ENCODE measurements at places on chromosomes 5 and 9.

- no peak for DNase-seq
Measured at GRCh38 chr9:87401681-87402080, 96.0 kb upstream of the DAPK1 start.

GRCh38 chr5:110361471-110361870, 365.0 kb downstream of the TMEM232 start:
- no peak for DNase-seq

DNA sequence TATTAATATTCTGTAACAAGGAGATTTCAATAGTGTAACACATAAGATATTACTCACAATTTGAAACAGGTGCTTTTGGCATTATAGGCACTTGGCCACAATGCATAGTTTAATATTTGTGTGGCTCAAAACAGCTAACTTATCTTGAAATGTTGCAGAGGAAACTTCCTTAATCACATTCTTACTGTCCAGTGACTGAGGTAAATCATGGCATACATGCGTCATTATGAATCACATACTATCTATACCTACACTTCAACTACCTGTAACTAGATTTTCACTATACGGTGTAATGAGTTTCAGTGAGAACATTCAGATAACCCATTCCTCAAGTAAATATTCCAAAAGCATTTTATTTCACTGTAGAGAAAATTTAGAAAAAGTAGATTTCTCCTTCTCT, 218.8 kb downstream of the PDE4D start:
- DNase-seq: no peak

GRCh38 chr5:54702470-54702869, 184.9 kb downstream of the SNX18 start:
- DNase-seq: no peak

- no peak for DNase-seq
Measured at GRCh38 chr5:141783005-141783946, 94.9 kb downstream of the PCDH1 start.

DNA sequence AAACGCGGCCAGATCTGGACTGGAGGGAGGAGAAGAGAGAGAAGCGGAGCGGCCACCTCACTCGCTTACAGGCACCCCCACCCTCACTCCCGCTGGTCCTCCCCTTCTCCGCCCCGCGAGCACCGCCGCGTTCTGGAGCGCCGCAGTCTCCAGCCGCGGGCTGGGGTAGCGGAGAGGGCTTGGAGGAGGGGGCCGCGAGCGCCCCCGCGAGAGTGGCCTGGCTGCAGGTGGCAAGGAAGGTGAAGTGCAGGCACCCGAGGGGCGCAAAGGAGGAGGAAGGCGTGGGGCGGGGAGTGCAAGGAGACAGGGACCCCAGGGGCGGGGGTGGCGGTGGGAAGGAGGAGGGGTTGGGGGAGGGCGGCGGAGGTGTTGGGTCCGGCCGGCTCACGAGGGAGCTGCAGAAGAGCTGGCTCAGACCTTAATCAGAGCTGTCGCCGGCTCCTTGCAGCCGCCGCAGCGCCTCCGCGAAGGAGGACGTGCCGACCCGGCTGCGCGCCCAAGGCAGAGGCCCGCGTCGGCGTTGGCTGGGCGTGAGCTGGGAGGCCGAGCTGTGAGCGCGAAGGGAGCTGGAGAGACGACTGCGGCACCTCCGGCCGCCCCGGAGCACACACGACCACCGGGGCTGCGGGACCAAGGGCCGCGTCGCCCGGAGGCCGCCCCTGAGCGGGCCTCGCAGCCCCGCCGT, at the start of gene DMRT3:
Gene DMRT3 (plus strand): TSS at position 398 of the 685 bp plus-strand sequence. CDS start 347 bp downstream, outside the sequence.
- no peak for DNase-seq

DNA sequence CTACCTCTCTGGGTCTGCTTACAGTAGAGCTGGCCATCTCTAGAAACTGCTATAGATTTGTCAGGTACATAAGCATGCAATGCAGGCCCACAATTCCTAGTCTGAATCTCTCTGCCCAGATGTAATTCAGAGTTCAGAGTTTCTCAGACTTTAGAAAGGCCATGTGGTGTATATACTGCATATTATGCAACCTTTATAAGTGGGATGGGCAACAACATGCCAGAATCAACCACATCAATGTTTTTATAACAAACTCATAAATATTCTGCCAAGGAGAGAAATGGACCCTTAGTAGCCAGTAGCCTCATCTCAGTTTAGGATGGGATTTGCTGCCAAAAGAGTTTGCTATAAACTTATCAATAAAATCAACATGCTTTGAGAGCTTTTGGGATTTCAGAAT, 78.8 kb downstream of the SLC1A1 start:
- no peak for DNase-seq

- no peak for DNase-seq
Measured at GRCh38 chr9:127176631-127177030, 54.2 kb upstream of the ANGPTL2 start.

DNA sequence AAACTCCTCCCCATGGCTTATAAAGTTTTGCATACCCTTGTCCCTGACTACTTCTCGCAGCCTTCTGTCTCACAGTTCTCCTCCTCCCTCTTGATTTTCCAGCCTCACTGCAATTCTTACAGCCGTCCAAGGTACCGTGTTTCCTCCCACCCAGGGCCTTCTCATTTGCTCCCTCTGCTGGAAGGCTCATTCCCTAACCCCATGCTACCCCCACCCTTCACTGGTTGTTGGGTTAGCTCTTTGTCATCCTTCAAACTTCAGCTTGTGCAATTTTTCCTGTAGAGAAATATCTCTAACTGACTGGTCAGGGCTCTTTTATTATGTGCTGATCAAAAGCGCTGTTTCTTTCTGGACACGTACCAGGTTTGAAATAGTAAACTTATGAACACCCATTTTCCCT, 329.2 kb downstream of the EBF1 start:
- no peak for DNase-seq

- DNase-seq: no peak
Measured at GRCh38 chr5:81650987-81651386, 99.9 kb downstream of the SSBP2 start.

DNA sequence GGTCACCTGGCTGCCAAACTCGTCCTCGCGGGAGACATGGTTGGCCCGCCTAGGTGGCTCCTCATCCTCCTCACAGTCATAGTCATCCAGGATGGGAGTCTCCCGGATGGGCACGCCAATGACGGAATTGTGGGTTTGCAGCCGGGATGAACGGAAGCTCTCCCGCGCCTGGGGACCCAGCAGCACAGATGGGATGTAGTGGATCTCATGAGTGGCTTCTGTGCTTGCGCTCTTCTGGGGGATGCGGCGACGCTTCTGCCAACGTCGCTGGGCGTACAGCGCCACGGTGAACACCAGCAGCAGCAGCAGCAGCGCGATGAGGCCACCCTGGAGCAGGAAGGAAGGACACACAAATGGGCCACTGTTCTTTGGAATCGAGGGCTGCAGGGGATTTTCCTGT, 200.4 kb downstream of the ASTN2 start:
- no peak for DNase-seq

DNA sequence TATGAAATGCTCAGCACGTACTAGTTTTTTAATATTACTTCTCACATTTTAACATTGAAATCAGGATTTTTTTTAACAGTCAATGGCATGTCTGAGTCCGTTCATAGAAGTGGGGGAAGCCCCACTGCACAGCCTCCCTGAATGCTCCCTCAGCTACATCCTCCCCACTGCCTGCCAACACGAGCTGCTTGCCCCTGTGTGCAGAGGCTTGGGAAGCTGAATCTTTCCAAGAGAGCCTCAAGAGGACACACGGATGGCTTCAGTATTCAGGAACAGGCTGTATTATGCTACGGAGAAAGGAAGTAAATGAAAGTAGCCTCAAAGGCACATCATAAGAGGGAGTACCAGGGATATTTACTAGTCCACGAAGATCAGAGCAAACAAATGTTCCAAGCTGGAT, 248.7 kb downstream of the SPOCK1 start:
- DNase-seq: no peak

GRCh38 chr9:129698254-129698757, 32.9 kb downstream of the PRRX2 start:
- no peak for DNase-seq

DNA sequence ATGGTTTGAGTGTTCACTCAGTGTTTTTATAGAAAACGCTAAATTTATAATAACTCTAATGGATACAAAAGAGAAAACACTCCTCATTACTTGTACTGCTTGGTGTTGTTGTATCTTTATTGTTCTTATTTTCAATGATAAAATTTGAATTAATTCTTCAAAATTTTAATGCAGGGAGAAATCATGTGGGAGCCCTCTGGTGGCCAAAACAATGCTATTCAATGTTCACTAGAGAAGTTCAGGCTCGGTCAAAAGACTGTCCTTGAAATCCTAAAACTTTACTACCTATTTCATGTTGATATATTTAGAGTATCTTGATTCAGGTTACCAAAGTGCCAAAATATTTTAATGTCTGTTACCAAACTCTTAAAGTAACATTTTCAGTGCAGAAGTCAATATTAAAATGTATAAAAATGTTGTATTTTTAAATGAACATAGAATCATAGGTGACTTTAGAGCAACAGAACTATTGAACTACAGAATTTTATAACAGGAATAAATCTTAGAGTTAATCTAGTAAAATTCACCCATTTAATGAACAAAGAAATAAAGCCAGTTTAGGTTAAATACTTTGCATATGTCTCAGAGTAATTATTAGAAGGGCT, 1259.8 kb downstream of the PTPRD start:
- DNase-seq: no peak

DNA sequence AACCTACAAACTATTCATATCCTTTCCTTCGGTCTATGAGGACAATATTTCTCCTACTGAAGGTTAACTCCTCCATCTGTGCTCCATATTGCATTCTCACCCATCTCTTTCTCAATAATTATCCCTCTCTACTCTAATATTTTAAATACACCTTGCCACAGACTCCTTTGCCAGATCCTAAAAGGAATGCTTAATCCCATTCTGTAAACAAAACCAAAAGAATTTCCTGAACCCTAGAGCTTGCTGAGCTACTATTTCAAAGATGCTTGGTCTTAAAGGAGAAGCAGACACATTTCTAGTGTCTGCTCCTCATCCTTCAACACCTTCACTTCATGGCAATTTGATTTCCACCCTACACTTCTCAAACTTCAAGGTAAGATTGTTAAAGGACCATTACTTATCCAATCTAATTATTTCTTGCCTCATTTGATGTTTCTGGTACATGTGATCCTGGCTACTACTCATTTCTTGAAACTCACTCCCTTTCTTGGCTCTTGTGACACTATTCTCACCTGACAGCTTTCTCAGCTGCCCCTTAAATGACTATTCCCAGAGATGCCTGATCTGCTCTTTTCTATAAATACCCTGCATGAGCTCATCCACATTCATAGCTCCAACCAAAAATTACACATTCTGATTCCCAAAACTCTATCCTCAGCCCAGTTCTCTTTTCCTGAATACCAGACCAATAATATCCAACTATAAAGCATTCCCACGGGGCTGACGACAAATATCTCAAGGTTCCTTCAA, 20.2 kb downstream of the HOMER1 start:
- no peak for DNase-seq

DNA sequence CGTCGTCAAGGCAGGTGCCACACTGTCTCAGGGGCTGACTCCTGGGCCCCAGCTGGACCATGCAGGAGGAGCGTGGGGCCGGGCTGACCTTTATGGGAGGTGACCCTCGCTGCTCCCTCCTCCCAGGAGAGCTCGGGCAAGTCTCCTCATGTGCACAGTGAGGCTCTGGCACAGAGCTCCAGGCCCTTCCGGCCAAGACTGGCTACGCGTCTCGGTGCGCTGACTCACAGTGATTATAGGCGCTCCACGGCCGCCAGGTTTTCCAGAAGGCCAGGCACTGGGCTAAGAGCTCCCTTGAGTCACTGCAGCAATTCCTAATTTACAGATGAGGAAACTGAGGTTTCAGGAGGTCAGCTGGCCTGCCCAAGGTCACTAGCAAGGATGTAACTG, 47.4 kb downstream of the VAV2 start:
- no peak for DNase-seq

GRCh38 chr9:105539452-105539851, 18.5 kb upstream of the FKTN start:
- no peak for DNase-seq

DNA sequence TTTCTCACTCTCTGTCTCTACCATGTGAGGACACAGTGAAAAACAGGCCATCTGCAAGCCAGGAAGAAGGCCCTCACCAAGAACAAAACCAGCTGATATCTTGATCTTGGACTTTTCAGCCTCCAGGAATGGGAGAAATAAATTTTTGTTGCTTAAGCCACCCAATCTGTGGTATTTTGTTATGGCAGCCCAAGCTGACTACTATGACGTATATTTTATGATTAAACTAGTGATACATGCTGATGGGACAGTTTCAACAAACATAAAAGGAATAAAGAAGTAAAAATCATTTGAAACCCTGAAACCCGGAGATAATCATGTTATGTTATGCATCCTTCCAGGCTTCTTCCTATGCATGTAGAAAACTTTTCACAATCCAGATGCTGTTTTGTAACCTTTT, 71.5 kb upstream of the ERBIN start:
- DNase-seq: no peak

DNA sequence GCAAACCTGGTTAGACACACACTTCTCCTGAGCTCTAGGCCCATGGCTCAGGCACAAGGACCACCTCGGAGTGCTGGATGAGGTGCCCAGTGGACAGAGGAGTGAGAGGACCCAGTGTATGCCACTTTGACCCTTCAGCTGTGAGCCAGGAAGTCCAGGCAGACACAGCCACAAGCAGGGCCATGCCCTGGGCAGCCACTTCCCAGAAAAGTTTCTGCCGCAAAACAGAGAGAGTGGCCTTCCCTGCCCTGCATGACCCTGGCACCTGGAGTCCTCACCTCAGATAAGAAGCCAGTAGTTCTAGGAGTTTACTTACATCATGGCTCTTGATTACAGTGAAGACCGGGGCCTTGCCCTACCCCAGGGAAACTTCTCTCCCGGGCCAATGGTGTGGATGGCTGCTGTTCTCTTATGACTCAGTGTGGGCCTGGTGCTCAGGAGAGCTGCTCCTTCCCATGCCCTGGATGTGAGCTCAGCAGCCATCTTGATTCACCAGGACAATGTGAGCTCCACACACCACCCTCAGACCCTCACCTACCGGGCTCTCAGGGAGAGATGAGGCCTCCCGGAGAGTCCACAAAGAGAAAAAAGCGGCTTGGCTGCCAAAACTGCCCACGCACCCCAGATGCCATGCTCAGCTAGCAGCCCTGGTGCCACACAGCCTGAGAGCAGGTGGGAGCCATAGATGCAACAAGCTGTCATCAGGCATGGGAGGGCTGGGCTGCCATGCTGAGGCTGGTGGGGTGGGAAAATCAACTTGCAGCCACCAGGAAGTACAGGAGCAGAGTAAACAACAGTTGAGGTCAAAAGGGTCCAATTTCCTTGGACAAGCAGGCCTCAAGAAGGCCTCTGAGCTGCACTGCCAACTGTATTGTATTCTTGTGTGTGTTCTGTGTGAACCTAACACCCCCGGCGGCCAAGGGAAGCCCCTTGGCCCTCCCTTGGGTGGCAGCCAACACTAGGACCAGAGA, 11.7 kb upstream of the IRF1 start:
- DNase-seq: no peak

Measured in NCI-H1417 treated with DMSO at 0.1 percent for 48 hours (cell line).